ENCODE measurements at places on chromosomes 2 and 18.

DNA sequence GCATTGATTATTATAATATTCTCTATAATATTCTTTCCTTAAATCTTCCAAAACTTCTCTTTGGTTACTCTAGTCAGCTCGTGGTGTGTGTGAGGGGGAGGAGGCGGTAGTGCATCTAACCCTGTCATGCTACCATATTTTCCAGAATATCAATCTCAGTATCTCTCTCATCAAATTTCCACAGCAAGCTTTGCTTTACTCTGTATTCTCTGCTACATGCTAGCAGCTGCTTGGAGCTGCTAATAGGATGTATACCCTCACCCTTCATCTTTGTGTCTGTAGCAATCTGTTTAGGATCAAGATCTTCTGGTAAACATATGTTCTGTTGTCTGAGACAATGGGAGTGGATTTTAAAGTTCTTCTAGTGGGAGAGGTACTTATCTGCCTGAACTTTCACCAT is 303.8 kb upstream of the KLHL14 start:
- no peak for DNase-seq

GRCh38 chr18:9808295-9809241 is 77.2 kb upstream of the TXNDC2 start:
- no peak for DNase-seq

- DNase-seq: no peak
These were observed 1119.7 kb upstream of the CNTNAP5 start for GRCh38 chr2:122905431-122905830.

DNA sequence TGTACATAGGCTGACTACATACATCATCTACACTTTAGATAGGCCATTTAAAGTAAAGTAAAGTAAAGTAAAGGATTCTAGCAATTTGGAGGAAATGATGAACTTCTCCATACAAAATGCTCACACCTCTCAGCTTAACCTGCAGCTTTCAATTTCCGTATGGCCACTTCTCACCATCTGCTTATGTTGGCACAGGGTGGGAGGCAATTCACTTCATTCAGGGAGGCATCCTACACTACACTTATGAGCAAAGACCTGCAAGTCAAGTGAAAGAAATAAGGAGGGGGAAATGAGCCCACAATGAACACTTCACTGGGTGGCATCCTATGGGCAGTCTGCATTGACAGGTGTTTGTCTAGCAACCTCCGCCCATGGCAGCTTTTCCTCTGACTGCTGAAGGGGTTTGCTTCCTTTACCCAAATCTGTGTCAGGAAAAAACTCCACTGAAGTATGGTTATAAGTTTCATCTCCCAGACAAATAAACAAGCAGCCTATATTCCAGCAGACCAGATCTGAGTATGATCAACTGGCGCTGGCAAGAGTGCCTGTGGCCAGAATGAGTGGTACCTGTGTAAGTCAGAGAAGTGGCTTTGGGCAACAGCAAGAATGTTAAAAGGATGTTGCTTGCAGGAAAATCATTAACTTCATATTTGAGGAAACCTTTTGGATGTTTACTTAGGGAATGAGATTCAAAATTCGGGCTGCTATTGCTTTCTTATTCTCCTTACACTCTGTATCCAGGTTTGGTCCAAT is 449.1 kb downstream of the TGIF1 start:
- no peak for DNase-seq

DNA sequence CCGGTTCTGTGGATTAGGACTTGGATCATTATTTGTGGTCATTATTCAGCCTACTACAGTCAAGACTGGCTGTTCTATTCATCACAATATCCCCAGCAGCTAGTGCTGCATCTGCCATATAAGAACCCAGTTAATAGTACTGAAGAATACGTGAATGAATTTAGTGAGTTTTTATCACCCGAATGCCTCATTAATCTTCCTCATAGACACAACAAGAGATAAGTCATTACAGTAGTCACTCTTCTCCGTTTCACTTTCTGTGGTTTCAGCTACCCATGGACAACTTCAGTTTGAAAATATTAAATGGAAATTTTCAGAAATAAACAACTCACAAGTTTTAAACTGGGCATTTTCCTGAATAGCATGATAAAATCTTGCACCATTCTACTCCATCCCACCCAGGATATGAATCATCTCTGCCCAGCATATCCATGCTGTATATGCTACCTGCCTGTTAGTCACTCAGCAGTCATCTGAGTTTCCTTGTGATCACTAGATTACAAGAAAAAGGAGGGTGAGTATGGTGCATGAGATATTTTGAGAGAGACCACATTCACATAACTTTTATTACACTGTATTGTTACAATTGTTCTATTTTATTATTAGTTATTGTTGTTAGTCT is 363.7 kb upstream of the CHAC2 start:
- no peak for DNase-seq

DNA sequence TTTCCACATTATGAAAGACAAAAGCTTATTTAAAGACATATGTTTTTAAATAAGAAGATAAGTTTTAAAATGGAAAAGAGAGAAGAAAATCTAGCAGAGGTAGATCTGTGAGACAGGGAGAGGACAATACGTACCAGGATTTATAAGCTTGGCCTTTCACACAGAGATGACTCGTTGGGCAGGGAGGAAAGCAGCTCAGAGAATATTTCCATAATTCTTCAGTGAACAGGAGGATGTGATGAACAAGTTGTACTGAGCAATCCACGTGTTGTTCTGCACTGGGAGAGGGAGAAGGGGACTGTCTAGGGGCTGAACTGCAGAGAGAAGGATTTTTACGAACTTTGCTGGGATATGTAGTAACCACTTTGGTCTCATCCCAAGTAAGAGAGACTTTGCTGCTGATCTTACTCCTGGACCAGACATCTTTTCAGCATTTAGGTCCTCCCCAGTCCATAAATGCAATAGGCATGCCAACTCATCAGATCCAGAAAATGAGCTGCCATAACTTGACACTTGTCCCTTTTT is 162.5 kb upstream of the SETBP1 start:
- no peak for DNase-seq

GRCh38 chr2:214379227-214379626 is 31.6 kb upstream of the VWC2L start:
- DNase-seq: no peak

DNA sequence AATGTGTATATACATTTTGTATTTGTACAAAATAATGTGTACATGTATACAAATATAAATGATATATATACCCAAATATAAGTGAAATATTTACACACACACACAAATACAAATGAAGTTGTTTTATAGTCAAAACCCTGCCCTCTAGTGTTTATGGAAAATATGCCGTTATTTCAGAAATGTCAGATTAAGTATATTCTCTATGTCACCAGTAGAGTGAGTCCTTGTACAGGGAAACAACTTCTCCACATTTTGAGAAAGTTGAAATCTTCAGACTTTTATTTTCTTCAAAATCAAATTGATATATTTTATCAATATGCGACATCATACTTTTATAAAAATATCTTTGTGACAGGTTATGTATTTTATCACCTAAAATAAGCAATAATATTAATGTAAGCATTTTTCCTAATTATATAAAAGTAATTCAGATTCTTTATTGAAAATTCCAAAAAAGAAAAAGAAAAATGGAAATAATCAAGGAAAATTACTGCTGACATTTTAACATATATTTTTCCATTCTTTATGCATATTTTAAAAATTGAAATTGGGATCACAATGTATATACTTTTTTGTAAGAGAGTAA is 22.4 kb downstream of the ARL6IP6 start:
- no peak for DNase-seq

GRCh38 chr2:201260302-201260800 is at the start of gene CASP8:
Gene CASP8, plus strand, starts transcription at chr2:201260536. Its CDS starts 5,951 bp downstream, at chr2:201266487.
- DNase-seq: peak; percentile 66

DNA sequence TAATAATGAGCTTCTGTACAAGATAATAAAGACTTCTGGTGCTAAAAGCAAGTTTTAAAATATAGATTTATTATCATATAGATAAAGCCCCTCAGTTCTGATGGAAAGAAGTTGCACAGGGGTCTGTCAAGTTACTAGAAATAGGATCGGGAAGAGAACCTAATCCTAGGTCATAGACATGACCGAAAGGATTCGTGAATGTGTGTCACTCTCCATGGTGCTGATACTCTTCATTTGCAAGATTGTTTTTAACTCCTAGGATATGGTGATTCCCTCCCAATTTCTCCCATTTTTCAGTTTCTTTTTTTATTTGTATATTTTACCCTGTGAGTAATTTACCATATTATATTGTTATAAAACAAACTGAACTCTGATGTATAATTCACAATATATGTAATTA is 58.9 kb upstream of the CTNNA2 start:
- DNase-seq: no peak

GRCh38 chr2:44560941-44561340 is 199.2 kb downstream of the CAMKMT start:
- no peak for DNase-seq

DNA sequence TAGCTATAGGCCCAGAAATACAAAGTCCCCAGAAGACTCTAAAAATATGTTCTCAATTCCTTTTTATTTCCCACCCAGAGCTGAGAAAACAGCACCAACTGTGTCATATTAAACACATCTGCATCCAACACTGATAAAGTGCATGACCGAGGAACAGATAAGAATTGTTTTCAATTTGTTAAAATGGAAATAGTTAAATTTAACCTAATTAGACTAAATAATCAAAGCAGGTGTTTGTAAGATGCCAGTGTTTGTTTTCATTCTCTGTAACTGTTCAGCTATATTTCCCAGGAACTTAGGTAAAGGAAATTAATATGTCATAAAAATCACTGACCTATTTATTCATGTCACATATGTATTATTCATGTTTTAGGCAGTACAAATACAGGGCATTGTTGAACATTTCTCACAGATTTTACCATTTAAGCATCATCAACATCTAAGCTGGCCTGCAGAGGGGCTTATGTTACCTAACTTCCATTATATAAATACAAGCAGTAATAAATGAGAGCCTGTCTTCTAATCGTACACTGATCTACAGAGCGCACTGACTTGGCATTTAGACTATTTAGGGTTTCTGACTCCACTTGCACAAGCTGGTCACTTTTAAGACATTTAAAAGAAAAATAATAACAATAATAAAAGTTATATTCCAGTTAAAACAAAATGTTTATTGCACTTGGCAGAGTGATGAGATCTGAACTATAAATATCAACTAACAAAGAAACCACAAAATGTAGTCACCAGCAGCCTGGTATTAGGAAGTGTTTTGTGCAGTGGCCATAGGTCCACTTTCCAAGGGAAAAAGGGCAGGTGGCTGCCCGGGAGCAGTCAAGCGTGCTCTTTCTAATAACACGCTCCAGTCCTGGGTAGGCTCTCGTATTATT is 86.6 kb upstream of the ZFP36L2 start:
- no peak for DNase-seq

GRCh38 chr2:96503637-96504243 is 1.4 kb downstream of the NEURL3 start:
- no peak for DNase-seq

- DNase-seq: no peak
These were observed 59.7 kb downstream of the PAX3 start for GRCh38 chr2:222239091-222239490.

DNA sequence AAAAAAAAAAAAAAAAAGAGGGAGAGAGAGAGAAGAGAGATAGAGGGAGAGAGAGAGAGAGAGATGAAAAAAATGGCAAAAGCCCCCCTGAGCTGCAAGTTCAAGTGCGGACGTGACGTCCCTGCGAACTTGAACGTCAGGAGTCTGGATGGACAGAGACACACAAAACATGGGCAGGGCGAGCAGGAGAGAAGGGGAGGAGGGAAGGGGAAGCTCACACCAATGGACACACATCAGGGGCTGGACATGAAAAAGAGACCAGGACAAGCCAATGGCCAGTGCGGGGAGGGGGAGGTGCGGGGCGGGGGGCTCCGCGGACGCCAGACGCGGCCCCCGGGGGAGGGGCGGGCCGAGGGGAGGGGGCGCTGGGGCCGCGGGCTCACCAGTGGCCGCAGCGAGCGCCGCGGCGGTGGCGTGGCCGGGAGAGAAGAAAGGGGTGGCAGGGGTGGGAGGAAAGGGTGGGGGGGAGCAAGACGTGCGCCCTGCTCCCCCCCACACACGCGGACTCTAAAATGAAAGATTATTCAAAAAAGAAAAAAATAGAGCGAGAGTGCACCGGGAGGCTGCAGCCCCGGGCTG is at the start of gene BCL11A:
Gene BCL11A (minus strand): TSS at position 160 of the 579 bp plus-strand sequence. CDS start 384 bp downstream, outside the sequence.
- no peak for DNase-seq

GRCh38 chr2:174076975-174077374 is 111.8 kb upstream of the SP3 start:
- no peak for DNase-seq

Measured in activated naive CD4-positive, alpha-beta T cell treated with Interleukin-2 at 50 U/mL for 16 hours (primary cell).